Neuronal stem cell (in vitro differentiated cells): ENCODE measurements at places on chromosomes 1 and 21.

GRCh38 chr1:179300112-179300511, 6.5 kb downstream of the SOAT1 start:
- DNase-seq: no peak
- H3K36me3 ChIP-seq: peaks cover 34% of the 10 kb centered on the region
- H3K4me3 ChIP-seq: no peak overlapping the region
- no peaks in the 10 kb centered on the region for H3K27me3 ChIP-seq
- no peaks in the 10 kb centered on the region for H3K4me1 ChIP-seq

DNA sequence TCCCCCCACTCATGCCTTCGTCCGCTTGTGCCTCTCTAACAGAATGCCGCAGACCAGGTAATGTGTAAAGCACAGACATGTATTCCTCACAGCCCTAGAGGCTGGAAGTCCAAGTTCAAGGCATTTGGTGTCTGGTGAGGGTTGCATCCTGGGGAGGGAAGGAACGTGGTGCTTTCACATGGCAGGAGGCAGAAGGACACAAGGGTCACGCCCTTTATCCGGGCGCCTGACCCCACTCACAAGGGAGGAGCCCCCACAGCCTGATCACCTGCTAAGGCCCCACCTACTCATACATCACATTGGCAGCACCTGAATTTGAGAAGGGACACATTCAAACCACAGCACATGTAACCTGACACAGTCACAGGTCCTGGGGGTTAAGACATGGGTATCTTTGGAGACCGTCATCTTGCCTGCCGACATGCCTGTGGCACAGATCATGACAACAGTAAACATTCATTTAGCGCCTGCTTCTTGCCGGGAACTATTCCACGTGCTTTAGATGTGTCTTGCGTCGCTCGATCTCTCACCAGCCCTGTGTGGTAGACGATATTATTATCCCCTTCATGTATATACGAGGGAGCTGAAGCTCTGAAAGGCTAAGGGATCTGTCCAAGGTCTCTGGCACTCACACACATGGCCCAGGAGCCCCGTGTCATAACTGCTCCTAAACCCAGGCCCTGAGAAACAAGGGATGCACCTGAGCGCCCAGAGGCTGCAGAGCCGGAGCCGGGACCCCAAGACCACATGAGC, 235.6 kb downstream of the NPHP4 start:
- peaks cover 9% of the 10 kb centered on the region for H3K4me1 ChIP-seq
- no peak for DNase-seq
- no peaks in the 10 kb centered on the region for H3K27me3 ChIP-seq

- peaks cover 14% of the 10 kb centered on the region for H3K4me1 ChIP-seq
- H3K27me3 ChIP-seq: peaks cover 100% of the 10 kb centered on the region
- H3K27ac ChIP-seq: no peak overlapping the region
- peak overlapping the region; percentile 35 for H3K4me3 ChIP-seq
- no peak for DNase-seq
Measured at GRCh38 chr1:31771891-31772668, 7.9 kb upstream of the ADGRB2 start.

DNA sequence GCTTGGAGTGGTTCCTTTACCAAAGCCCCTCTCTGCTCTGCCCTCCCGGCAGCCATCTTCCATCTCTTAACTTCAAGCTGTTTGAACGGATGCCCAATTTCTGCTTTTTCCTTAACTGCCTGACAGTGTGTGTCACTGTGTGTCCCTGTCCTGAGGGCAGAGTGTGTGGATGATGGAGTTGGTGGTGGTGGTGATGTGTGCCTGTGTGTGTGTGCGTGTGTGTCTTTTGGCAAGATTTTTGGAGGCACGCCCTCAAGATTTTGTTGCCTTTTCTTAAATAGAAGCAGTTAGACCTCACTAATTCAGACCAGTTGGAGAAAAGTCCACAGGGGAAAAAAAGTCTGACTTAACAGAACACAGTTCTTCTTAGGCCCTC, 30.3 kb downstream of the SERTAD4 start:
- H3K27me3 ChIP-seq: peaks cover 13% of the 10 kb centered on the region
- peaks cover 10% of the 10 kb centered on the region for H3K4me1 ChIP-seq
- H3K27ac ChIP-seq: no peak overlapping the region
- H3K4me3 ChIP-seq: no peak overlapping the region
- no peak for DNase-seq
- H3K36me3 ChIP-seq: no peaks in the 10 kb centered on the region

DNA sequence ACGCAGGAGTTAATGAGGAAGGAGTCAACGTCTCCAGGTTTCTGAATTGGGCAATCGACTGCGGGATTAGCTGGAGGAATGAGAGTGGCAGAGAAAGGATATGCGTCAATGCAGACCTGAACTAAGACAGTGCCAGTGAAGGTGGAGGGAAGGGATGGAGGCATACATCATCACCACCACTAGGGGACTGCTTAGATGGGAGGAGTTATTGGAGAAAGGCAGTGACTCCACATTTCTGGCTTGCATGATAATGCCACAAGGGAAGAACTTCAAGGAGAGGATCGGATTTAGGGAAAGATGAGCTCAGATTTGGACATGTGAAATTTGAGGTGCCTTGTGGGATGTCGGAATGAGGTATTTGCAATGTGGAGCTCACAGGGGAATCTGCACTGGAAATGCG, 17.5 kb downstream of the VASH2 start:
- DNase-seq: no peak
- H3K4me3 ChIP-seq: no peak overlapping the region
- H3K36me3 ChIP-seq: peaks cover 6% of the 10 kb centered on the region
- no peaks in the 10 kb centered on the region for H3K27me3 ChIP-seq

DNA sequence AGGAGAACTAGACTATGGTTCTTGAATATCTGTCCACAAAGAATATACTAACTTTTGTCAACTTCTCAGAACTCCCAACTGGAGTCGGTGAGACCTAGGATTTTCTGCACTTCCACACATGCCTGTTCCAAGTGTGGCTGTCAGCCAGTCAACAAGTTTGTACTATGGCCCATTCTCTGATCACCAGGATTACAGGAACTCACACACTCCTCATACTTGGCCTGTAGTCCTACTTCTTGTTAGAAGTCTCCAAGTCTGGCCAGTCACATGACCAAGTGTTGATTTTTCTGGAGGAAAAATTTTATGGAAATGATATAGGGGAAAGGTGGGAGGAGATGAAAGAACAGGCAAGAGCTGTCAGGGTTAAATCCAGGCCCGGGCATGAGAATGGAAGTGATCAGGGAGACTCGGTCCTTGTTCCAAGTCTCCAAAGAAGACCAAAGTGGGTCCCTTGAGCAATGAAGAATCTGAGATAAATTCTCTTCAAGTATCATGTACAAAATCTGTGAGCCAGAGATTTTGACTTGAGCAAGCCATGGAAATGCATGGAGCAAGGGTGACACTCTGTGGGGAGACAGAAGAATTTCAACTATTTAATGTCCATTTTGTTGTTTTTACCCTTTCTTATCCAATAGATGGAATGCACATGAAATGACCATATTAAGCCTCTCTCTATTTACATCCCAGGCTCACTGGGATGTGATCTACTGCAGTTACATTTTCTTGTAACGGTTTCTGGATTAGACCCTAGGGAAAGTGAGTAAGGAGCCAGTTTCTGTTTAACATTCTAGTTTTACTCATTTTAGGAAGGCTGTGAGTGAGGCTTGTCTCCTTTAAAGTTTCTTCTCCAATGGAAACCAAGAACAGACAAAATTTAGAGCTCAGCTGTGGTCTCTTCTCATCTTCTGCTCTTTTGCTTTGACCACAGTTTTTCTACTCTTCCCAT, 320.9 kb downstream of the ASTN1 start:
- no peak overlapping the region for H3K27ac ChIP-seq
- no peak overlapping the region for H3K4me3 ChIP-seq
- peak; percentile 43 for DNase-seq
- peaks cover 2% of the 10 kb centered on the region for H3K4me1 ChIP-seq
- no peaks in the 10 kb centered on the region for H3K36me3 ChIP-seq

- no peaks in the 10 kb centered on the region for H3K36me3 ChIP-seq
- no peak overlapping the region for H3K27ac ChIP-seq
- H3K4me1 ChIP-seq: no peaks in the 10 kb centered on the region
Measured at GRCh38 chr1:29451368-29451892, 215.1 kb downstream of the PTPRU start.
